Stimulated activated CD8-positive, alpha-beta memory T cell treated with anti-CD3 and anti-CD28 coated beads, Interleukin-15, amount 100 ng/mL, for 1 hour (primary cell): ENCODE measurements at places on chromosomes 13 and 19.

- no peak for DNase-seq
Measured at GRCh38 chr13:75603038-75603437, 33.1 kb upstream of the LMO7 start.

DNA sequence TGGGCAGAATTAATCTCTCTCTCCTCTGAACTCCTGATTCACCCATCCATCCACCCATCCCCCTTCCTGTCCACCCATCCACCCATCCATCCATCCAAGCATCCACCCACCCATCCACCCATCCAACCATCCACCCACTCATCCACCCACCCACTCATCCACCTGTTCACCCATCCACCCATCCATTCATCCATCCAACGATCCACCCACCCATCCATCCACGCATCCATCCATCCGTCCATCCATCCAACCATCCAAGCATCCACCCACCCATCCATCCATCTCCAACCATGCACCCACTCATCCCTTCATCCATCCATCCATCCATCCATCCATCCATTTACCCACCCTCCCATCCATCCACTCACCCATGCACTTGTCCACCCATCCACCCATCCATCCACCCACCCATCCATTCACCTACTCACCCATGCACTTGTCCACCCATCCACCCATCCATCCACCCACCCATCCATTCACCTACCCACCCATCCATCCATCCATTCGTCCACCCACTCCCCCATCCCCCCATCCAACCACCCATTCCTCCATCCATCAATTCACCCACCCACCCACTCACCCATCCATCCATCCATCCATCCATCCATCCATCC is 18.7 kb downstream of the MEX3D start:
- no peak for DNase-seq

GRCh38 chr19:35431145-35431807 is 16.8 kb upstream of the FFAR2 start:
- no peak for DNase-seq

- peak; percentile 14 for DNase-seq
Measured at GRCh38 chr19:10230173-10230860, 814 bp downstream of the S1PR2 start.

DNA sequence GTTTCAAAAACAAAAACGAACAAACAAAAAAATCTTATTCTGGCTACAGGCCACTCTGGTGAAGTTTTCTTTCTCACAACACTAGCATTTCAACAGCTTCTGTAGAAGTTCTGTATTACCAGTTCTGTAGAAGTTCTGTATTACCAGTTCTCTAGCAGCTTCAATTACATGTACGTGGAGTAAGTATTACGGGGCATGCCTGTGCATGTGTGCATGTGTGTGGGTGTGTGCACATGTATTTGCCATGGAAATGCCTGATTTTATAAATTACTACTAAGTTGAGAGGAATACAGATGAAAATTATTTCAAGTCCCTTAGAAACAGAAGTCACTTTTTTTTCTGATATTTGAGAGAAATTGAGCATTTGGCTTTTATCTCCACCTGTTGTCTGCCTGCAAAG is 414.2 kb downstream of the FOXO1 start:
- DNase-seq, result no peak

DNA sequence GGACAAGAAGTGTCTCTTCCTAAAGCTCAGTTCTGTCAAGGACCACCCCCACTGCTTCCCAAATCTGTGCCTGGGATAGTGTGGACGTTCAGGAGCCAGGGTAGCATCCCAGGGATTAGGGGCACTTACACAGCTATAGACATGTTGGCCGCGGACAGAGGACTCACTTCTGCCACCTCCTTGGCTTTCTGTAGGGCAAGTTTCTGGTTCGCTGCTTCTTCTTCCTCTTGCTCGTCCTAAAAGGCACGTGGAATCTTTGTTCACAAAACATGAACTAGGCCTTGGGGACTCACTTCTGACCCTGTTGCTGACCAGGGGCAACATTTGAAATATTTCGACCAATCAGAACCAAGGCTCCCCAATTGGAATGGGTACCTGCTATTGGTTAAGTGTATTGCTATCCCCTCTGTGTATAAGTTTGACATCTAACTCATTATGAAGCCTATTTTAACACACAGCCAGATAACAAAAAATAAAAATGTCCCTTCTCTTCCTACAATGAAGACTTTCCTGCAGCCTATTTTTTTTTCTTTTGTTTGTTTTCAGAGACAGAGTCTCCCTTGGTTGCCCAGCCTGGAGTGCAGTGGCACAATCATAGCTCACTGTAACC is 150.3 kb downstream of the IER2 start:
- DNase-seq, result no peak

- no peak for DNase-seq
Measured at GRCh38 chr19:2245273-2245672, 3.9 kb upstream of the AMH start.

- DNase-seq, result no peak
Measured at GRCh38 chr13:87884884-87885283, 213.7 kb downstream of the SLITRK5 start.

GRCh38 chr19:19606021-19606420 is 12.5 kb downstream of the PBX4 start:
- no peak for DNase-seq

DNA sequence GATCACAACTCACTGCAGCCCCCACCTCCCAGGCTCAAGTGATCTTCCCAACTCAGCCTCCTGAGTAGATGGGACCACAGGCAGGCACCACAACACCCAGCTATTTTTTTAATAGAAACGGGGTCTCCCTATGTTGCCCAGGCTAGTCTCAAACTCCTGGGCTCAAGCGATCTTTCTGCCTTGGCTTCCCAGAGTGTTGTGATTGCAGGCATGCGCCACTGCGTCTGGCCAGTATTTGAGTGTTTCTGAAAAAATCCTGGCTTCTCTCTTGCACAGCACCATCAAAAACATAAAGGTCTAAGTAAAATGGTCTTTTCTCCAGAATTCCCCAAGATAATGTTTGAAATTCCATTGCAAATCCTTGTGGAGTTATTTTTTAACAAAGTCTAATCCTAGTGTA is 47.8 kb downstream of the ELF1 start:
- no peak for DNase-seq

DNA sequence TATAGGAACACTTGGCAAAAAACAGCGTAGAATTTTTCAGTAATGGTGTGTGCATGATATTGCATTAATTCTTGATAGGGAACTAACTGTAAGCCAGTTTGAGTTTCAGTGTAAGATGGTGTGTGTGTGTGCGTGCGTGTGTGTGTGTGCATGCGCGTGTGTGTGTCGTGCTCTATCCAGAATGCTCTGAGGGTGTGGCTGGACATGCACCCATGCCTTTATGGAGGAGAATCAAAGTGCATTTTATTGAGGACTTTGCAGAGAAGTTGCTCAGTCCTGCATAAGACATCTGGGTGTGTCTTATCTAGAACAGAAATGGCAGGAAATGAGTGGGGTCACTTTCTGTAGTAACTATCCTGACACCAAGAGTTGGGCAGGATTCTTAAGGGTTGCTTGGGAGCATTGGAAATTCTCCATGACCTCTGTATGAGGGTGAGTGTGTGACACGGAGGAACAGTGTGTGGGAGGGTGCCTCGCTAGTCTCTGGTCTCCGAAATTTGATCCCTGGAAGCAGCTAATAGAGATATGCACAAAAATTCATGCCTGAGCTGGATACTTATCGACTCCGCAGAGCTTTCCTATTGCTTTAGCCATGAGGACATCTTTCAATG is 252.2 kb downstream of the TSHZ3 start:
- DNase-seq, result no peak

GRCh38 chr19:1103132-1103707 is 574 bp upstream of the GPX4 start:
- no peak for DNase-seq

GRCh38 chr13:43963726-43964125 is 84.0 kb downstream of the LACC1 start:
- no peak for DNase-seq

- peak; percentile 53 for DNase-seq
Measured at GRCh38 chr19:44401139-44402115, at the start of gene ZNF285. TSS of gene ZNF285 (minus strand) at chr19:44401608. CDS start at chr19:44397213, 4,395 bp downstream.

- DNase-seq, result no peak
Measured at GRCh38 chr19:52527956-52528351, 486 bp downstream of the ZNF808 start.

- no peak for DNase-seq
Measured at GRCh38 chr13:107078229-107078765, 510.4 kb upstream of the ARGLU1 start.

GRCh38 chr19:16002406-16003384 is 53.9 kb downstream of the OR10H4 start:
- no peak for DNase-seq

- DNase-seq, result no peak
Measured at GRCh38 chr19:4580021-4580901, 20.8 kb upstream of the SEMA6B start.

GRCh38 chr13:26680123-26680450 is 80.5 kb downstream of the GPR12 start:
- no peak for DNase-seq

GRCh38 chr13:106373304-106373988 is 162.0 kb downstream of the EFNB2 start:
- no peak for DNase-seq

GRCh38 chr19:51602189-51602854 is 27.9 kb downstream of the SIGLEC5 start:
- DNase-seq, result no peak

- DNase-seq, result no peak
Measured at GRCh38 chr13:53807251-53807834, 778.7 kb downstream of the OLFM4 start.

DNA sequence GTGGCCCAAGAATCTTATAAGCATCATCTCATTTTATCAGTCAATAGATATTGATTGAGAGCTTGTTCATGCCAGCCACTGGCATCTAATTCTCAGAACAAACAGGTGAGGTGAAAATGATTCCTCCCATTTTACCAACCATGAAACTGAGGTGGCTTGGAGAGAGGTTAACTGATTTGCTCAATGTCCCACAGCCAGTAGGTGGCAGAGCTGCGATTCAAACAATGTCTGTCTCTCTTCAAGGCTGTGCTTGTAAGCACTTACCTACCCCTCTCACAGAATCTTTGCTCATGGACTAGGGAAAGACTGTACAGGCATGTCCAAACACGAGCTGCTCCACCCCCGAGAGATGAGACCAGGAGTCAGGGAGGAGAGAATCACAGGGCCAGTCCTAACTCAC is 21.5 kb upstream of the GSX1 start:
- no peak for DNase-seq

DNA sequence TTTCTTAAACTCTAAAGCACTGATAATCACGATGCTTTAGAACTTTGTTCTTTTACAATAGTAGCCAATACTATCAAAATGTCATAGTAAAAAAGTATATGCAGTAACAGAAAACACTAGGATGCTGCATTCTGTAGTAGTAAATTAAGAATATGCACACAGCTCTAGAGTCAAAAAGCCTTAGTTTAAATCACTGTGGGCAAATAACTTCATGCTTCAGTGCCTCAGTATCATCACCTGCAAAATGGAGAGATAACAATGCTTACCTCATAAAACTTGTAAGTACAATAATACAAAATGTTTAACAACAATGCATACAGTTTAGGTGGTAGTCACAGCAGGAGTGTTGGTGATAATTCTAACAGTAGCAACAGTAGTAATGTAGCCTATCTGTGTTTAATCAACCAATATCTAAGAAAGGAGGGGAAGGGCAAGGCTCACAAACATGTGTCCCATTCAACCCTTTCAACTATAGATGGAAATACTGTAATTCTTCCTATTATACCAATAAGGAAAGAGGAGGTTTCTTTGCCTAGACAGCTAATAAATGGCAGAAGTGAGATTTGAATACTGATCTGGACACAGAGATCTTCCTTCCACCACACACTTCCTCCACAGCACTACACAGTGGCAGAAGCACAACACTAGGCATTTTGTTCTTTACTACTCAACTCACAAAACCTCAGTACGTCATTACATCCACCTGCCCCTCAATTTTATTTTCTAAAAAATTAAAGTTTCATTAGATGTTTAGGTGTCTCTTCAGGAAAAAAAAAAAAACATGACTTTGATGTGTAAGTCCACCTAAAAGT is 4.6 kb downstream of the RBM26 start:
- no peak for DNase-seq

DNA sequence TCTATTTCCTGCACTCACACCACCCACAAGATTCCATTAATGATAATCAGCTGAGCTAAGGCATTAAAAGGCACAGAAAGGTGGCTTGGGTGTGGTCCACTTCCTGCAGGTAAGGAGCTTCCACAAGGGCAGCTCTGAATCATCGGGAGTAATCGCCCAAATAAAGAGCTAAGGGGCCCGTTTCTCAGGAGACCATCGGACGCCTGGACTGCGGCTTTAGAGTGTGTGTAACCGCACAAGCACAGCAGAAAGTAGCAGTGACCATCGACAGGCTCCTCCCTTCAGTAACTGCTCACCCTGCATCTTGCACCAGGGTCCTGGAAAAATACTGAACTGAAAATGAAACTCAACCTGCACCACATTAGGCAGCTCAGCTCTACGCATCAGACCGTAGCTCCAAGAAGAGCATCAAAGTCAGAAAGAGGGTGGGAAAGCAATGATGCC is 6.0 kb downstream of the STK24 start:
- DNase-seq, result no peak

GRCh38 chr19:44961821-44962220 is 6.6 kb downstream of the CLPTM1 start:
- no peak for DNase-seq

DNA sequence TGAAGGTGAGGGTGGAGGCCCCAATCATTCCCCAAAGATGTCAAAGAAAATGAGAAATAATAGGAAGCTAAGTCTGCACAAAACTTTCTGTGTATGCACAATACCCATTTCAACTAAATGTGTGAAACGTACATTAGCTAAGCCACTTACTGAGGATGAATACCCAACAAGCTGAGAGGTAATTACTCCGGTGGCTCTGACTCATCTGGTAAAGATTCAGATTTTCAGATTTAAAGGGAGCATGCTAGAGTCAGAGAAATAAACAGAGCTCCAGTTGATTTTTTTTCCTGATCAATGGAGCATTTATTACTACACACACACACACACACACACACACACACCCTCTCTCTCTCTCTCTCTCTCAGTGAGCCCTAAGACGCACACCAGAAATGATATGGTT is 194.8 kb upstream of the ARGLU1 start:
- DNase-seq, result no peak

DNA sequence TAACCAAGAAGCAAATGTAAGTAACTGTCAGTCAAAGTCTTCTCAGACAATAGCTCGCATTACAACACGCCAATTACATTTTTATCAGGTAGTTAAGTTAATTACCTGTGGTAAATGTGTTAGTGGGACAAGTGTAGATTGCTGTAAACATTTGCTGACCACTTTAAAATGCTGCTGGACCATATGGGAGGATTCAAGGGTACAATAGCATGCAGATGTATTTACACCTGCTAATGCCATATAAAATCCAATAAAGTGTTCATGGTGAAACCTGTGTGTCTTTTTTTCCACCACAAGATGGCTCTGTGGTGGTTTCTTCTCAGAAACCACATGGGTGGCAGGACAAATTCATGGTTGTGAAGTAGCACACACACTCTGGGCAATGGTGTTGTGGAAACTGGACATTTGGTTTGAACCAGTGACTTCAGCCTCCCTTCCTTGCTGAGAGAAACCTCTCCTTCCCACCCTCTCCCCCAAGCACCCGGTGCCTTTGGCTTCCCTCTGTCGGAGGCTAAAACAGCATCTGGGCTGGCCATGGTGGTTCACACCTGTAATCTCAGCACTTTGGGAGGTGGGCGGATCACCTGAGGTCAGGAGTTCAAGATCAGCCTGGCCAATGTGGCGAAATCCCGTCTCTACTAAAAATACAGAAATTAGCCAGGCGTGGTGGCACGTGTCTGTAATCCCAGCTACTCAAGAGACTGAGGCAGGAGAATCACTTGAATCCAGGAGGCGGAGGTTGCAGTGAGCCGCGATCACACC is 18.1 kb upstream of the GTF3A start:
- no peak for DNase-seq
